ENCODE measurements at places on chromosomes 3 and 15. TPM values are rescaled to one million over a fixed set of nuclear protein-coding genes. Genes with fewer than 3 reads are reported as not detected.
A peak's percentile ranks its signal among the peaks of the same experiment; 100 is the strongest.

The NOX5 gene
- polyA plus RNA-seq, result 0.37 TPM

The RARRES1 gene
- polyA plus RNA-seq, result 2.2 TPM

The SPATA12 gene
- polyA plus RNA-seq, result 0.13 TPM

The PROS1 gene
- polyA plus RNA-seq, result 21.0 TPM

The SLC15A2 gene
- 25.7 TPM for polyA plus RNA-seq

The PATL2 gene
- 0.58 TPM for polyA plus RNA-seq

The P2RY12 gene
- polyA plus RNA-seq, result 0.87 TPM

GRCh38 chr3:102301155-102301880, 133.5 kb upstream of the ZPLD1 start:
- no peaks in the 10 kb centered on the region for H3K4me1 ChIP-seq
- no peak for DNase-seq
- no peak overlapping the region for H3K4me3 ChIP-seq
- no peaks in the 10 kb centered on the region for H3K27me3 ChIP-seq

DNA sequence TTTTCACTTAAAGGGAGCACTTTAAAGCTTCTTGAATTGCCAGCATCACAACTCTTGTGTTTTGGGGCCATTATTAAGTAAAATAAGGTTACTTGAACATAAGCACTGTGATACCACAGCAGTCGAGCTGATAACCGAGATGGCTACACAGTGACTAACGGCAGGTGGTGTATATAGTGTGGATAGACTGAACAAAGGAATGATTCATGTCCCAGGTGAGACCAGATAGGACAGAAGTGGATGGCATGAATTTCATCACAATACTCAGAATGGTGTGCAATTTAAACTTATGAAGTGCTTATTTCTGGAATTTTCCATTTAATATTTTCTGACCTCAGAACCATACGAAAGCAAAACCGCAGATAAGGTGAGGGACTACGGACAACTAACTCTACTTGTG, 40.2 kb downstream of the PBRM1 start:
- DNase-seq, result no peak
- no peak overlapping the region for H3K4me3 ChIP-seq
- no peaks in the 10 kb centered on the region for H3K27me3 ChIP-seq
- H3K36me3 ChIP-seq, result peaks cover 45% of the 10 kb centered on the region

GRCh38 chr15:73034221-73034620, 18.0 kb upstream of the NEO1 start:
- H3K27ac ChIP-seq, result no peak overlapping the region
- no peak overlapping the region for H3K4me3 ChIP-seq
- peaks cover 4% of the 10 kb centered on the region for H3K27me3 ChIP-seq
- DNase-seq, result no peak
- H3K36me3 ChIP-seq, result no peaks in the 10 kb centered on the region

DNA sequence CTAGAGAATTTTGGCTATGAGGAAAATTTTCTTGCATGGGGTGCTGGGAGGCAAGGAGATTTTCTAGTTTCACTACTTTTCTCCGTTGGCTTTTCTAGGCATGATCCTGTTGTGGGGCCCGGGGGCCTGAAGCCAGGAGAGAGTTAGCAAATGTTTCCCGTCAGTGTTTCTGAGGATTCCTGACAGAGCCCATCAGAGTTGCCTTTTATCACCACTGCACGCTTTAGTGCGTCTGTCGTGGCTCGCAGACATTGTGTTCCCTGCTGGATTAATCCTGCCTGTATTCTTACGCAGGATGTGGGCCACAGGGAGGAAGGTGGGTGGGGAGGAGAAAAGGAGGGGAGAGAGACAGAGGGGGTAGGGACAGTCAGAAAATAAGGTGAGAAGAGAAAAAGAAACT, 18.1 kb upstream of the BOC start:
- H3K4me1 ChIP-seq, result peaks cover 7% of the 10 kb centered on the region
- no peak overlapping the region for H3K27ac ChIP-seq
- peak; percentile 49 for DNase-seq
- no peak overlapping the region for H3K4me3 ChIP-seq

DNA sequence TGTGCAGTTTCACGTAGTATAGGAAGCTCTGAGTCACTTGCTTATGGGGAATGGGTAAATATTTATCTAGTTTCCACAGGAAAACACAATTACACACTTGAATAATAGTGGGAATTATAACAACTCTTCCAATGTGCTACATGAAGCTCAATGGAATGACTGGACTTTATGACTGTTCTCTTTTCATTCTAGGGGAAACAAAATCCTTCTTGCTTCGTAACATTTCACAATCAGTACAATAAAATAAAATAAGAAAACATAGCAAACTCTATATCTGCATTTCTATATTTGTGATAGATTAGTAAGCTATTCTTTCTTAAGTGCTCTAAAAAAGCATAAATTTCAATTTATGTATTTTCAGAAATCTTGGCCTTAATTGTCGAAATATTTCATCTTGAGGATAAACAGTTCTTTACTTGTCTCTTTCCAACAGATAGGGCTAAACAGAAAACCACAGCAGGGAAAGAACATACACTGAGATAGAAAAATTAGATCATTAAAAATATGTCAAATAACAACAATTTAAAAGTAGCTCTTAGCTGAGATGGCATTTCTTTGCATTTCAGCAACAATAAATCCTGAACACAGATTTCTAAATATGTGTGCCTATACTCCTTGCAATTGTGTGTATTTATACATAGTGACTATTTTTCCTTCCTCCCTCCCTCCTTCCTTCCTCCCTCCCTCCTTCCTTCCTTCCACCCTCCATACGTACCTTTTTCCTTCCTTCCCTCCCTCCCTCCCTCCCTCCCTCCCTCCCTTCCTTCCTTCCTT, 395.5 kb upstream of the KCNMB2 start:
- H3K36me3 ChIP-seq, result no peaks in the 10 kb centered on the region
- H3K4me1 ChIP-seq, result no peaks in the 10 kb centered on the region
- no peak for DNase-seq
- no peak overlapping the region for H3K4me3 ChIP-seq

DNA sequence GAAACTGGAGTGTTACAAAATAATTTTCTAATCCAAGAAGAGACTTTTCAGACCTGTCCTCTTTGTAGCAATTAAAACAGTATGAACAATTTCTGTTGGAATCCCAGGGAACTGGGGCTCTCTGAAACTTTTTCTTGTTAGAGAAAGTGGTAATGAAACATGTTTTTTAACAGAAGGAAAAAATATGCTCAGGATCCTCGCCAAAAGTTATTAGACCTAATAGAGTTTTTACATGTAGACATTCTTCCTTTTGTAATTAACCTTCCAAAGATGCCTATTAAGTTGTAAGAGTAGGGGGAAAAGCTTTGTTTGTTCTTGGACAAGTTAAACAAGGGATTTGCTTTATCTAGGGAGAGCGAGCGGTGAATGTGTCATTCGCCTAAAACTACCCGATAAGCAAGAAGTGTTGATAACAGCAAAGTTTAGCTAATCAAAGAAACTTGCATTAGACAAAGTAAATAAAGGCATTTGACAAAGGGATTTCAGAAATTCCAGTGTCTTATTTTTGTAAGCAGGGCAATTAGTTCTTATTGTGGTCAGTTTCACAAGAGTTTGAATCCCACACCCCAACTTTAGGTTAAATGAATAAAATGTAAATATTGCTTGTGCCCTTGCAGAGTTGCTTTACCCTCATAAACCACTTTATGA, 2.3 kb downstream of the RARB start:
- H3K4me3 ChIP-seq, result peak overlapping the region; percentile 69
- peaks cover 4% of the 10 kb centered on the region for H3K27me3 ChIP-seq
- H3K27ac ChIP-seq, result peak overlapping the region; percentile 97
- peaks cover 6% of the 10 kb centered on the region for H3K4me1 ChIP-seq
- peak; percentile 36 for DNase-seq

DNA sequence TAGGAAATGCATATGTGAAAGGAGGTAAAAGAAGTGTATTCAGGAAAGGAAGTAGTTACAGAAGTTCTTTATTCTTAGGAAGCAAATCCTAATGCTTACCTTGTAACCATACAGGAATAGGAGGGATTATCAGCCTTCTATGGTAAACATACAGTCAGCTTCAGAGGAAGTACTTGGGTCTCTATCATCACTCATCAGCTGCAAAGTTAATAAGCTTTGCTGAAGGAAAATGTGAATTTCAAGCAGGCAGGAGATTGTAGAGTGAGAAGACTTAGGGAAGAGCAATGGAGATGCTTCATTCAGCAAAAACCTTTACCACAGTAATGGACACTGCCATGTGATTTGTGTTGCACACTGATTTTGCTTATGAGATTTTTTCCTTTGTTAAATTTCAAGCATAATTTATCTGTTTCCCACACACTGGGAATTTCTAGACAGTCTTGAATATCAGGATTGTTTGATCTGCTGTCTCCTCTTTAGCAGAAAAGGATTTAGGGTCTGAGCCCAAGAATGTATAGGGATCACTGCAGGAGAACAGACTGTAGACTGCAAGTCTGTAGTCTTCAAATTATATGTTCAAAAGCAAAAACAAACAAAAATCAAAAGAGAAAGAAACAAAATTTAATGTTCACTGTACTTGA, 150.8 kb downstream of the ZNF609 start:
- no peaks in the 10 kb centered on the region for H3K4me1 ChIP-seq
- H3K27ac ChIP-seq, result no peak overlapping the region
- H3K4me3 ChIP-seq, result no peak overlapping the region
- H3K27me3 ChIP-seq, result no peaks in the 10 kb centered on the region

DNA sequence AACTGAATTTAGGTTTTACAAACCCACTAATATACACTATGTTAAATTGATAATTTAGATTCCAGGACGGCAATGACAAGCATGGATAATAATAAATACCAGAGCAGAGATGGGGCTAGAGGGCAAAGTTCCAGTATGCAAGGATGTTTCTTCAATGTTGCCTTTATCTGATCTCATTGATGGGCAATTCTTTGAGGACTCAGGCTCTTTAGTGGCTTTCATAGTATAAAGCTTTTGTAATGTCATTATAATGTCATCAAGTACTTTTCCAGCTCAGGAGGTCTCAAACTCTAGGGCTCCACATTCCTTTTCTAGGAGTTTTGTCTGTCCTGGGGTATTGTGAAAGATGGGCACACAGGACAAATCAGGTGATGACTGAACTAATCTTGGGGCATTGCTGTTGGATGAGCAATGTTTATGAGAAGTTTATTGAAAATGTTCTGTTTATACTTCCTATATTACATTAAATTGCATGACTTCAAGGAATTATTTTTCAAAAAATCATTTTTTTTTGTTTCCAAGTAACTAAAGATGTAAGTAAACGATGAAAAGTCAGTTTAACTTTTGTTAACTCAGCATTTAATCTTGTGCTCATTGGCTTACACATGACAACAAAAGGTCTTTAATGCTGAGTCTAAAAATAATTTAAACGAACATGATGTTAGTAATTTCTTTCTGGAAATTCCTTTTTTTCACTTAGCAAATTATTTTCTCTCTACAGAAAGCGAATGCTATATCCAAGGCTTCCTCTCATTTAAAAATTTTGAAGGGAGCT, 116.4 kb downstream of the OXSM start:
- H3K27me3 ChIP-seq, result no peaks in the 10 kb centered on the region
- peaks cover 10% of the 10 kb centered on the region for H3K4me1 ChIP-seq
- DNase-seq, result no peak
- no peaks in the 10 kb centered on the region for H3K36me3 ChIP-seq

DNA sequence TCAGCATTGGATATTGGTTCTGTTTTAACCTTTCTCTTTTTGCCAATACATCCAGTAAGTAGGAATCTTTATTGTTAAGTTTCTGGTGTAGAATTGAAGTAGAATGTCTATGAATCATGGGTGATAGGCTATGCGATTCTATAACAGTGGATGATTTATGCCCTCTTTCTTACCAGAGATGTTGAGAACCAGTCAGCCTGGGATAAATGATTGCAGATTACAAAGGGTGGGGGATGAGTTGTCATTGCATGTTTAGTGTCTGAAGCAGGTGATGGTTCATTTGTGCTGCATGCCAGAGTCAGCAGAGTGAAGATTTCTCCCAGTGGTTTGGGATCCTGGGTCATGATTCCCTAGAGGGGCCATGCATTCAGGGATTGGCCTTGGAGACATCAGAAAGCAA, 14.3 kb downstream of the RETNLB start:
- no peak overlapping the region for H3K4me3 ChIP-seq
- DNase-seq, result no peak
- H3K27ac ChIP-seq, result no peak overlapping the region
- no peaks in the 10 kb centered on the region for H3K36me3 ChIP-seq

GRCh38 chr3:101042996-101043686, 49.9 kb upstream of the ABI3BP start:
- H3K36me3 ChIP-seq, result no peaks in the 10 kb centered on the region
- H3K4me3 ChIP-seq, result no peak overlapping the region
- no peak for DNase-seq

- H3K4me3 ChIP-seq, result no peak overlapping the region
- no peak for DNase-seq
- no peak overlapping the region for H3K27ac ChIP-seq
- H3K4me1 ChIP-seq, result no peaks in the 10 kb centered on the region
- peaks cover 3% of the 10 kb centered on the region for H3K27me3 ChIP-seq
- H3K36me3 ChIP-seq, result no peaks in the 10 kb centered on the region
These were observed 22.7 kb upstream of the STARD5 start for GRCh38 chr15:81346611-81347010.

DNA sequence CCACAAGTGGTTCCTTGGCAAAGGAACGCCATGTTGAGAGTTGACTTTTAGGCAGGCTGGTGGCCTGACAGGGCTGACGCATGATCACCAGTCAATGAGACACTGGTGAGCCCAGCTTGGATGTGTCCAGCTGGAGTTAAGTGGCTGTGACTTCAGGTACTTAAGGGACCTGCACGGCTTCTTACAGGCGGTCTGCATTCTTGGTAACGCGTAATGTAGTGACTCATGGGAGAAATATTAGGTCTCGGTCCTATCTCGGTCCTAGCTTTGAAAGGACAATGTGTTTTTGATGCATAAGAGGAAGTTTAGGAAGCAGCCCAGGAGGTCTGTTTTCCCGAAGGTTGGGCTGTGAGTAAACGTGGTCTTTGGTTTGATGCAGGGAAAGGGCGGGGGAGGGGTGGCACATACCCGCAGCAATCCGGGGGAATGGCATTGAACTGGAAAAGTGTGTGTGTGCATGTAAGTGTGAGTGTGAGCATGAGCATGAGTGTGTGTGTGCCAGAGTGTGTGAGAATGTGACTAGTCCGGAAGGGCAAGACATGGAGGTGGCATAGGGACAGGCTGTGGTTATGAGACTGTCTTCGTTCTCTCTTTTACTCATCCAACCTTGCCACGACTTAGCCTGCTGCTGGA, 55.3 kb downstream of the FAM43A start:
- no peak overlapping the region for H3K27ac ChIP-seq
- H3K36me3 ChIP-seq, result no peaks in the 10 kb centered on the region
- no peak for DNase-seq
- peaks cover 40% of the 10 kb centered on the region for H3K27me3 ChIP-seq
- peaks cover 23% of the 10 kb centered on the region for H3K4me1 ChIP-seq

DNA sequence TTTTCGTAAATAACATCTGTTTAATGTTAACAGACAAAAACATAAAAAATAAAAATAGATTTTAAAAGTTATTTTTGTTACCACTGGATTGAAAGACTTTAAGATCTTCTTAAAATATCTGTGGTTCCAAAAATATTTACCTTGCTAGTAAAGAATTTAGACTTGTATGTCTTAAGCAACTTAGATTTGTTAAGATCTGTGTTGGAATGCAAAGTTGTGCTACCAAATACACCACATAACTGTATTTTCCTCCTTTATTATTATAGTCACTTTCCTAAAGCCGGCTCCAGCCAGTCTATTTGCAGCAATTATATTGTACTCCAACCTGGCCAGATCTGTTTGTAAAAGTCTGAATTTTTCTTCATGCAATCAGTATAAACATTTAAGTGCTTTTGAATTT, 63.7 kb downstream of the SPRED1 start:
- H3K27ac ChIP-seq, result no peak overlapping the region
- no peaks in the 10 kb centered on the region for H3K36me3 ChIP-seq
- DNase-seq, result peak; percentile 26
- no peaks in the 10 kb centered on the region for H3K4me1 ChIP-seq
- no peak overlapping the region for H3K4me3 ChIP-seq
- no peaks in the 10 kb centered on the region for H3K27me3 ChIP-seq
